Esophagus squamous epithelium (tissue), 5 donors: ENCODE measurements at places on chromosomes 2 and 18.

DNA sequence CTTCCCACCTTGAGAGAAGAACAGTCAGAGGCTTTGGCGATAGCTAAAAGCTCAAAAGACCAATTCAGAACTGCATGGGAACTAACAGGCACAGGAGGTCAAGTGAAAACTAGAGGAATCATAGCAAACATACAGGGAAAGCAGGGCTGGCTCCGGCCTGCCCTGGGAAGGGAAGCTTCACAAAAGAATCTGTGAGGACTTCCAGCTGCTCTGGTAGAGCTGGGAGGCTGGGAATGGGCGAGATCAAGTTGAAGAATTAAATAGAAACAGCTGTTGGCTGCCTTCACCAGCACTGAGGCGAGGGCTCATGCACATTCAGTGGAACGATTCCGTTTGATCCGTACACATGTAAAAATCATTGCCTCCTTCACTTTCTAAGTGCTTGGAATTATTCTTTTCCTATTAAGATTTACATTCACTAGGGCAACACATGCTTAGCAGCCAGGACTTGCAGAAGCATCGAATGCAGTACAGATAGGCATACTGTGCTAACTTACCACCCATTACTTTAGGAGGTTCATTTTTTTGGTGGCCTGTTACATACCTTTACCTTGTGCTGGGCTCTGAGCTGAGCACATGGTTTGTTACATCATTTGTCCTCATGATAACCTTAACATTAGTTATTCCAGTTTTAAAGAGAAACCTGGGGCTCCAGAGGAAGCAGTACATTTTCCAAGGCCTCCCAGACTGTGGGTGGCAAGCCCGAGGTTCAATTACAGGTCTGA is 125.4 kb upstream of the RNF152 start:
- peak overlapping the region; percentile 46 for H3K27ac ChIP-seq
- peaks cover 19% of the 10 kb centered on the region for H3K4me1 ChIP-seq
- no peaks in the 10 kb centered on the region for H3K36me3 ChIP-seq
- H3K27me3 ChIP-seq: no peaks in the 10 kb centered on the region
- H3K4me3 ChIP-seq: no peak overlapping the region
- no peak for DNase-seq

DNA sequence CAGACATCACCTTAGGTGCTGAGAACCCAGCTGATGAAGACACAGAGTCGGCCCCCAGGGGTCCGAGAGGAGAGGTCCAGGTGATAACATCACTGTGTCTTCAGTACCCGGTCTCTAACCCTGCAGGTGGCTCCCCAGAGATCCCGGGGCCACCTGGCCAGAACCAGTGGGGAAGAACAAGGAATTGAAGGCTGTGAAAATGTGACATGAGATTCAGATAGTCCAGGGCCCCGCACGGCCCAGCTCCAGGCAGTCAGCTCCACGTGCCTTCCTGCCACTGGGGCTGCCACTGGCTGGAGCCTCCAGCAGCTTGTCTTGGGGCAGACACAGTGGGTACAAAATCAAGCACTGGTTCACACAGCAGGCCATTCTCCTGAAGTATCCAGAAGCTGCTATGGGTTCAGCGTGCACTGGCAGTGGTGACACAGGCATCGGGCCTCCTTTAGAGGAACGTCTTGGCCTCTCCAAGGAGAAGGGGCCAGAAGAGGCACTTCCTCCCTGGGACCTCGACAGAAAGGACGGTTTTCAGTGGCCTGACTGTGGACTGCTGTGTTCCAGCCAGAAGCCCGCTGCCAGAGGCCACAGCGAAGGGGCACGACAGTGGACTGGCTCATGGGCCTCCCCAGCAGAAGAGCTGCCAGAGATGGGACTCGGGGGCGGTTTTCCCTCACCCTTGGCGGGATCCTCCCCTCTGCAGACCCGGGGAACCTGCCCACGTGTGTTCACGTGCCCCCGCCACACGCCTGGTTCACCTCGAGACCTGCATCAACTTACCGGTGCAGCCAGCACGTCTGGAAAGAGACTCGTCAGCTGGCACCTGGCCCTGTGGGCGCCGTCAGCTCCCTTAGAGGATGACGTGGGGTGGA is 150.4 kb downstream of the HDAC4 start:
- no peaks in the 10 kb centered on the region for H3K36me3 ChIP-seq
- no peak overlapping the region for H3K4me3 ChIP-seq
- H3K27ac ChIP-seq: peak overlapping the region; percentile 59
- DNase-seq: no peak

GRCh38 chr18:76817888-76818611 is 4.3 kb upstream of the ZNF236 start:
- H3K4me3 ChIP-seq: no peak overlapping the region
- no peak overlapping the region for H3K27ac ChIP-seq
- H3K27me3 ChIP-seq: no peaks in the 10 kb centered on the region
- DNase-seq: no peak
- peaks cover 2% of the 10 kb centered on the region for H3K4me1 ChIP-seq
- H3K36me3 ChIP-seq: no peaks in the 10 kb centered on the region

GRCh38 chr2:7835151-7835550 is 846.7 kb upstream of the ID2 start:
- H3K36me3 ChIP-seq: no peaks in the 10 kb centered on the region
- H3K4me1 ChIP-seq: peaks cover 13% of the 10 kb centered on the region
- no peaks in the 10 kb centered on the region for H3K27me3 ChIP-seq
- no peak overlapping the region for H3K4me3 ChIP-seq
- no peak for DNase-seq
- H3K27ac ChIP-seq: no peak overlapping the region

DNA sequence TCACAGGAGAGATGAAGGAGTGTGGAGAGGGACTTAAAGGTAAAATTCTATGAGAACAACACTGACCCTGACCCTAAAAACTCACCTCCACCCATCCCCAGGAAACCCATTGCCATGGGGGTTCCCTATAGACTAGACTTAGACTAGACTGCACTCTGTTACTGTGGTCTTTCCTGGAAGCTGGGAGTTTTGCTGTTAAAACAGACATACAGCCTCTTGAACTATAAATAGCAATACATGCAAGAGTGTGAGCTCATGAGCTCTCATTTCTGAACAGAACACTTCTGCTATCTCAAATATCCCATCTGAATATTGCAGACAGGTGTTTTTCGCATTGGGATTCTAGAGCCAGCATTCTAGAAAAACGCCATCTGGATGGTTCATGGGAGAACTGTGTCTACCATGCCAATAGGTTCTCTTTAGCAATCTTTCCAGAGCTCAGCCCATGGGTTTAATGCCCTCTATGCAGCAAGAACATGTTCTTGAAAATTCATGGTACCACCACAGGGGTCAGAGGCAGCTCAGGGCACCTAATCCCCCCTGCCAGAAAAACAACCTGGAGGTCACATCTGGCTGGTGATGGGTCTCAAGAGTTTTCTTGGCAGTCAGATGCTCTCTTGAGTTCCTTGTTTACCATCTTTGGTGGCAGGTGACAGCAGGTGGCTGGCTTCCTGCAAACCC is 51.9 kb downstream of the SLC14A2 start:
- H3K36me3 ChIP-seq: no peaks in the 10 kb centered on the region
- no peaks in the 10 kb centered on the region for H3K27me3 ChIP-seq
- H3K4me1 ChIP-seq: no peaks in the 10 kb centered on the region
- H3K4me3 ChIP-seq: no peak overlapping the region

DNA sequence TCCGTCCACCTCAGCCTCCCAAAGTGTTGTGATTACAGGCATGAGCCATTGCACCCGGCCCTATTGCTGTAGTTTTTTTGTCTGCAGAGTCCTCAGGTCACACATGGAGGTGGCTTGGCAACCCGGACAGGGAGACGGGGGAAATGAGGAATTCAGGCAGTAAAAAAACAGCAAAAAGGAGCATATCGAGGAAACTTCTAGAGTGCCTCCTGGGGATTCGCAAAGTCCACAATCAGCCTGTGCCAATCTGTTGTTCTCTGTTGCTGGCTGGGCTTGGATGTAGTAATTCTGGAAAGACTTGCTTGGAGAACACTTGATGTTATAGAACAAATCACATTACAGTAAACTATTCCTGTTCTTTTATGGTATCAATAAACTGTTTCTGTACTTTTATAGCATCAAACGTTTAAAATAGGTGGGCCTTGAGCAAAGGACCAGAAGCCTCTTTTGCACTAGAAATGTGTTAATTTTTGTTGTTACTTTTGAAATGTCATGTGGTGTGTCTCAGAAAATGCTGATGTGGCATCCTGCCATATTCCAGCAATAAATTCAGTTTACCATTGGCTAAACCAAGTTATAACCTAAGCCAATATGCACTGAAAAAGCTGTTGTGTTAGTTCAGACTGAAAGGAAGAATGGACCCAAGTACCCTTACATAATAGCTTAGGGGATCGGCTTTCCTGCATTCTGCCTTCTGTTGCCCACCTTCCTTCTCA is 14.4 kb downstream of the ELAC1 start:
- H3K4me3 ChIP-seq: no peak overlapping the region
- DNase-seq: no peak
- H3K27ac ChIP-seq: no peak overlapping the region
- H3K36me3 ChIP-seq: peaks cover 67% of the 10 kb centered on the region

DNA sequence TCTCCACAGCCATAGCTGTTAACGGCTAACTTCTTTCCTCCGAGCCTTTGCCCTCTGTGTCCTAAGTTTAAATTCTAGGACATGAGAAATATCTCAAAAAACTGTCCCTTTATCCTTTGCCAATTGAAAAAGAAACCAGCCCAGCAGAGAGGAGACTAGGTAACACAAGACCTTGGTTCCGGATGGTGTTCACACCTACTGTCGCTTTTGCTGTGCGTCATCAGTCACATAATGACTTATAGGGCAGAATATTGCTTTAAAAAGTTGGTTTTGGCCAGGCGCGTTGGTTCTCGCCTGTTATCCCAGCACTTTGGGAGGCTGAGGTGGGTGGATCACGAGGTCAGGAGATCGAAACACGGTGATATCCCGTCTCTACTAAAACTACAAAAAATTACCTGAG is 66.2 kb downstream of the SP3 start:
- no peaks in the 10 kb centered on the region for H3K36me3 ChIP-seq
- no peaks in the 10 kb centered on the region for H3K27me3 ChIP-seq
- H3K4me3 ChIP-seq: no peak overlapping the region

GRCh38 chr2:53183581-53183980 is 584.0 kb upstream of the CHAC2 start:
- no peak for DNase-seq
- H3K27ac ChIP-seq: no peak overlapping the region
- peaks cover 23% of the 10 kb centered on the region for H3K4me1 ChIP-seq
- H3K4me3 ChIP-seq: no peak overlapping the region
- no peaks in the 10 kb centered on the region for H3K27me3 ChIP-seq

DNA sequence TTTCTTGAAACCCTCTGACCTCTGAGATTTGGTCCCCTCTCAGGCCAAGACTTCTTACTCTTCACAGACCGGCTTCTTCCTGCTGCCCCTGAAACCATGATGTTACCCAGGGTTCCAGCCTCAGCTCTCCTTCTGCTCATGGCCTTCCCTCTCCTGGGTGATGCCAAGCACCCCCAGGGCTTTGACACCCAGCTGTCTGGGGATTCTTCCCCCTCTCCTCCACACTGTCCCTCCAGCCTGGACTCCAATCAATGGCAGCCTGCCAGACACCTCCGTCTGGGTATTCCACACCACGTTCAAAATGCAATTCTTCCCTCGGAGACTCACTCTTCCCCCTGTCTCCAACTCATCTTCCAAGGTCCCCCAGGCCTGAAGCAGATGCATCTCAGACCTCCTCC is 25.0 kb downstream of the SPP2 start:
- DNase-seq: no peak
- H3K4me1 ChIP-seq: no peaks in the 10 kb centered on the region
- H3K4me3 ChIP-seq: no peak overlapping the region

DNA sequence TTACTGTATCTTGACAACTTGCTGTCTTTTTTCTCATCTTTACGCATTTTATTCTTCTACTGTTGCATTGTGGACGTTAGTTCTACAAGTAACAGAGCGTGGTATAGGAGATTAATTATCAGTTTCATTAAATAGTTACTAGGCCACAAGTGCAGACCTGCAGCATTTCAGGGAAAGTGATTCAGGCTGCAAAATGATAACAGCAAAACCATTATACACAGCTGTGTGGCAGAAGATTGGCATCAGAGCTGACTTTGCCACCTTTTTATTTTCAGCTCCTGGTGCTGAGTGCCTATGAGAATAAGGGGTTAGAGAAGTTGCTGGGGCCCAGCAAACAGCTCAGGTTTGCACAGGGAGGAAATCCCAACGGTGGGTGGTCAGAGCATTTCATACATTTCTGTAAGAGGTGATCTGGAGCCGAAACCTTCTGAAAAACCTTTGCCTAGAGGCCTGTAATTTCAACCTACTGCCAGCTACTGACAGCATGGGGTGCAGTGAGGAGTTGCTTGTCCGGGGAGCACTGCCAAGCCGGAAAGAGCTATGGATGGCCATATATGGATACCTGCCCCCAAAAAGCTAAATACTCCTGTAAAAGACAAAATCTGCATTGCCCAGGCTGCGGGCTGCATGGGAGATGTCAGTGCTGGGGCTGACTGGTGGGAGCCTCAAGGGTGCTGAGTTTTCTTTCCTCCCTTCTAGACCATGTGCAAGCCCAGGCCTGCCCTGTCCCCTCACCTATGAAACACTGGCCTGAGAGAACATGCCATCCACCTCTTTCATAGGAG is 2.7 kb upstream of the CCBE1 start:
- no peaks in the 10 kb centered on the region for H3K36me3 ChIP-seq
- H3K27ac ChIP-seq: no peak overlapping the region
- H3K27me3 ChIP-seq: no peaks in the 10 kb centered on the region
- no peak overlapping the region for H3K4me3 ChIP-seq

- no peak for DNase-seq
- H3K27ac ChIP-seq: no peak overlapping the region
- peaks cover 21% of the 10 kb centered on the region for H3K4me1 ChIP-seq
- H3K27me3 ChIP-seq: no peaks in the 10 kb centered on the region
- H3K4me3 ChIP-seq: no peak overlapping the region
- H3K36me3 ChIP-seq: no peaks in the 10 kb centered on the region
Measured at GRCh38 chr2:134149904-134150303, 104.0 kb upstream of the MGAT5 start.

DNA sequence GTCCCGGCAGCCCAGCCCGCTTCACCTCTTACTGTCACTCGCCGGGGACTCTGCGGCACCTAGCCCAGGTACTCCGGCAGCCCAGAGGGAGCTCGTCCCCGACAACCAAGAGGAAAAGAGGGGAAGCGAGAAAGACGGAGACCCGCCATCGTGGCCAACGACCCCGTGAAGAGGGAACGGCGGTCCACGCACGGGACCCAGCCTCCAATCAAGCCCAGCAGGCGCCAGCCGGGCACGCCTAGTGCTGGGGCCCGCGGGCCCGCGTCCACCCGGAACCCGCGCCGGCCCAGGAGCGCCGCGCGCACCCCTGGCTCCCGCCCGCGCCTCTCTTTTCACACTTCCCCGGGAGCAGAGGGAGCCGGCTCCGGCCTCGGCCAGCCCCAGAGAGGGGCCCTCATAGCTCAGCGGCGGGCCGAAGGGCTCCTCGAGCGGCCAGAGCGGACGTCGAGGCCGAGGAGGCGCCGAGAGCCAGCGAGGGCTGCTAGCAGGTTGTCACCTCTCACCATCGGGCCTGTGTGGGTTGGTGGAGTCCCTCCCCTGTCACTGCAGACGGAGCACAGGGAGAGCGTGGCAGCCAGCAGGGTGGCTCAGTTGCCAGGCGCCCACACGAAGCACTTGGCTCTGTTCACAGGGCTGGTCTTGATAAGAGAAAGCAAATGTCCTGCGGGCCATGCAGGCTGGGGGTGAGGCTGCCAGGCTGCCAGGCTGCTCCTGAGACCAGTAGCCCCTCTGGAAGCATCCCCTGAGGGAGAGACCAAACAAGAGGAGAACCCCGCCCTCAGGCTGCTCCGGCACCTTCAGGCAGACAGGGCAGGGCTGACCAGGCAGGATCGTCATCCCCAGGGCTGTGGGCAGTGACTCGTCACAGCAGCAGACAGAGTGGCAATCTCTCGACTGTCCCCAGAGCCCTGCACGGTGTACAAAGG is 36.9 kb upstream of the KLF11 start:
- H3K27me3 ChIP-seq: no peaks in the 10 kb centered on the region
- no peak overlapping the region for H3K27ac ChIP-seq
